Activated CD4-positive, alpha-beta T cell treated with anti-CD3 and anti-CD28 coated beads for 48 hours (primary cell): ENCODE measurements at places on chromosomes 11 and 22.

- no peak for DNase-seq
Observed at GRCh38 chr22:26564181-26564580, 25.8 kb downstream of the TPST2 start.

GRCh38 chr22:36332623-36333332, 55.0 kb downstream of the MYH9 start:
- peak; percentile 79 for DNase-seq

- no peak for DNase-seq
Observed at GRCh38 chr11:130787092-130787616, 129.1 kb downstream of the SNX19 start.

GRCh38 chr22:19710020-19710768, 4.1 kb upstream of the SEPTIN5 start:
- DNase-seq = no peak

DNA sequence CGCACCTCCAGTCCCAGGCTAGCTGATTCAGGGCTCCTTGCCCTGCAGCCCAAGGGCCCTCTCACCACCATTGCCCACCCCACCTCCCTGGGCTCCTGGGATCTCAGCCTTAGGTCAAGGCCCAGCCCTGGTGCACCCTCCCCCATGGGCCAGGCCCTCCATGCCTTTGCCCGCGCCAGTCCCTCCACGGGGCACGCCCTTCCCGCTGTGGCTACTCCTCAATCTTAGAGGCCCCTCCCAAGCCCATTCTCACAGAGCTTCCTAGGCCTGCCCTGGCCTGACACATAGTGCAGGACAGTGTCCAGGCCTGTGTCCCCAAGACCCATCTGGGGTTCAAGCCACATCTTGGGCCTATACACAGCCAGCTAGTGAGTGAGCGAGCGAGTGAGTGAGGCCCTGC, 6.9 kb downstream of the GP1BB start:
- no peak for DNase-seq

DNA sequence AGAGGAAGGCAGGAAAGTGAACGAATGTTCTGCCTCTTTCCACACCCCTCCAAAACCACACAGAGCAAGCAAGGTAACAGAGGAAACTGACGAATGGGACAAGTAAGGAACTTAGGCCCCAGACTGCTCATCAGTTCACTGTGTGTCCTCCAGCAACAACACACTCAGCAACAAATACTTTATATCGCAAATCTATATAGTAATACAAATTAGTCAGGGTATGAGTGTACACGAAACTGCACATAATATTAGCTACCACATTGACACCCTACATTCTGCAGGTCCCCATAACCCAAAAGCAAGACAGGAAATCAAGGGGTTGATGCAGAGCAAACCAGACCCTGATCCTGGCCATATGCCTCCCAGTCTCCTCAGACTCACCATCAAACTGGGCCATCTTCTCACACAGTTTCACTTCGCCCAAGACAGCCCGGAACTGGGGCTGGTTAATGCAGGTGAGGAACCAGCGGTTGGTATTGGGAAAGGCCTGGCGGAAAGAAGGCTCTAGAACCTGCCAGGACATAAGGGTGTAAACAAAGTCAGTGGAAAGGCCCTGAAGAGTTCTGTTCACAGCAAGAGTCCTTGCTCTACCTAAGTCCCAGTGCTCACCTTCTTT, 6.6 kb downstream of the EEF1G start:
- DNase-seq = no peak

DNA sequence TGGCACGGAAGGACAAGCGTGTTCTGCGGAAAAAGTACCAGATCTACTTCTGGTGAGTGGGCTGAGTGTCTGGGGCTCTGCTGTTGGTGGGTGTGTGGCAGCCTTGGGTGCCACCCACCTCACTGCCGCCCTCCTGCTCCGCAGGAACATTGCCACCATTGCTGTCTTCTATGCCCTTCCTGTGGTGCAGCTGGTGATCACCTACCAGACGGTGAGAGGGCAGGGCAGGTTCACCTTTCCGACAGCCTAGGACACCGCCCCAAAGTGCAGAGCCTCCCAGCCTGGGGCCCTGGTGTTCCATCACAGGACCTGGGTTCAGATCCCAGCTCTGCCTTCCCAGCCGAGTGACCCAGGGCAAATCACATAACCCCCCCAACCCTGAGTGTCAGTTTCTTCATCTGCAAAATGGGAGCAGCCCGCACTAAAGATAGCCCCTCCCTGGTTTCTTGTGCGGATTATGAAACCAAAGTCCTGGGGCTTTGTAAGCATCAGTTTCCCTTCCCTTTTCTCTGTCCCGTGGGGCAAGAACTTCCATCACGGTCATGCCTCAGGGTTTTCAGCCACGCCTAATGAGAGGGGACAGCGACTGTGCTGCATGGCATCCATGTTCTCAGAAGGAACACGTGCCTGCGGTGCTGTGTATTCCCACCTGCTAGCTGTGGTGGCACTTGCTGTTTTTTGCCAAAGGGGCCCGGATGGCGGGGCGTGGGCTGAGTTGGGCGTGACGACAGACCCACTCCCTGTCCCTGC, 9.8 kb upstream of the TAGLN start:
- DNase-seq = no peak

DNA sequence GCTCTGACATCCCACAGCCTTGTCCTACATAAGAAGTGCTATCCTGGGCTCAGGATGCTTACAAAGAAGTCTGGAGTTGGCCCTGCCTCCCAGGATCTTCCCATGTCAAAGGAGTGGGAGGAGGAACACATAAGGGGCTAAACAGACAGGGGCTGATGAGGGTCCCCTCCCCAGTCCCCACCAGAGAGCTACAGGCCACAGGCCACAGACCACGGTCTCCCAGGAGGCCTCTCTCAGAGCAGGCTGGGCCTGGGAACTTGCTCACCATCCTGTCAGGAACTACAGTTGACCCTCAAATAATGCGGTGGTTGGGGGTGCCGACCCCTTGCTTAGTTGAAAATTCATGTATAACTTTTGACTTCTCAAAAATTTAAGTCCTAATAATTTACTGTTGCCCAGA, 315.5 kb downstream of the NTM start:
- no peak for DNase-seq

- DNase-seq = no peak
Observed at GRCh38 chr11:65113361-65113756, 1.7 kb downstream of the TM7SF2 start.
